Fibroblast of gingiva (primary cell): ENCODE measurements at places on chromosomes 4 and X.
A peak's percentile ranks its signal among the peaks of the same experiment; 100 is the strongest.

DNA sequence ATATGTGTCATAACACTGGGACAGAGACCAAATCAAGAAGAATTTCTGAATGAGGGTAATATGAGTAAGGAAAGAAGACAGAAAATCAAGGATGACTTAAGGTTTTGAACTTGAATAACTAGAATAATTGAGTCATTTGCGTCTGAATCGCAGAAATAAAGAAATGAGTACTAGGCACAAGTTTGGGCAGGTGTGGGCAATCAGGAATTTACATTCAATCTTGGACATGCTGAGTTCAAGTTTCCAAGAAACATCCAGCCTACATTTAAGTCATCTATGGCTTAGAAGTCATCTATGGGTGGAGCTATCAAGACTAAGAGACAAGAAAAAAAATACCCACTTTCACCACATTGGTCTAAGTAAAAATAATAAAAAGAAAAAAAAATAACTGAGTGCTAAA, 30.4 kb upstream of the WDR44 start:
- DNase-seq = no peak

DNA sequence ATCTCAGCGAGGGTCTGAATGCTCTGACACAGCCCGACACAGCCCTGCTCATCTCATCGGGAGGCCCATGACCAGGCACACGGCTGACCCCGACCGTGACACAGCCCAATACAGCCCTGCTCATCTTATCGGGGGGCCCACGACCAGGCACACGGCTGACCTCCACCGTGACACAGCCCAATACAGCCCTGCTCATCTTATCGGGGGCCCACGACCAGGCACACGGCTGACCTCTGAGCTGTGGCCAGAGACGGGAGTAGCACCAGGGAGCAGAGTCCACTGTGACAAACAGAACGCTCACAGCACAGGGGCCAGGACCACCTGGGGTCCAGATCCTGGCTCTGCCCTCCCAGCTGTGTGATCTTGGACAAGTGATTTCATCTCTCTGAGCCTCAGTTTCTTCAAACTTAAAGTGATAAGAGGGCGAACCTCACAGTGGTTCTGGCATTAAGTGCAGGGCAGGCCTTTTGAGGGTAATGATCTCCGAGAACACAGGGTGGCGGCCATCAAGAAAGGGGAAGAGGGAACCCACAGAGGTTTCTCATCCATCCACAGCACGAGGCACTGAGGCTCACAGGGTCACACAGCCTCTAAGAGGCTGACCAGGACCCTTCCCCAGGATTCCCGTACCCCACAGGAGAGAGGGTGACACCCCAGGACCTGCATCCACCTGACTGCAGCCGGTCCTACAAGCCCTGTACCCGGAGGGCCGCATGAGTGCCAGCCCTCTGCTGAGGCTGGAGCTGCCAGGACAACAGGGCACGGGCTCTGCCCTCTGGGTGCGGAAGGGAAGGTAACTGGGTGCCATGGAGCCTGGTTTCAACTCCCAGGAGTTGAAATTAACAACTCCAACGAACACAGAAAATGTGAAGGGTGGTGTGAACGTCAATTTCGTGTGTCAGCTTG, 60.1 kb downstream of the WFS1 start:
- DNase-seq = no peak

- DNase-seq = peak; percentile 9
Observed at GRCh38 chr4:80475798-80476197, 140.3 kb downstream of the CFAP299 start.

DNA sequence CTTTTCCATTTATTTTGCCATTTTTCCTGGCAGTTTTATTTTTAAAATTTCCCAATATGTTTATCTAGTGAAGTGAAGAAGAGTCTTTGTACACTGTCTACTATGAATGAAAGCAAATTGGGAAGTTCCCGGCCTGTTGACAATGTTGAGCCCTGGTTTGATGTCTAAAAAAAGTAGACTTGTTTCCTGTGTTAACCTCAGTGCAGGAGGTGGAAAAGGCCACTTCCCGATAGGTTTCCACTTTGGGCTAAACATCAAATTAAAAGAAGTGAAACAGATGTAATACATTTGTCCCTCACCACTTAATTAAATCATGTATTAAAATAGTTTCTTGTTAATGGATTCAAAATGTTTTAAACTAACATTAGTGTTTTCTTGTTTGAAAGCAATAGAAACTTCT, 30.0 kb downstream of the BBS12 start:
- no peak for DNase-seq

DNA sequence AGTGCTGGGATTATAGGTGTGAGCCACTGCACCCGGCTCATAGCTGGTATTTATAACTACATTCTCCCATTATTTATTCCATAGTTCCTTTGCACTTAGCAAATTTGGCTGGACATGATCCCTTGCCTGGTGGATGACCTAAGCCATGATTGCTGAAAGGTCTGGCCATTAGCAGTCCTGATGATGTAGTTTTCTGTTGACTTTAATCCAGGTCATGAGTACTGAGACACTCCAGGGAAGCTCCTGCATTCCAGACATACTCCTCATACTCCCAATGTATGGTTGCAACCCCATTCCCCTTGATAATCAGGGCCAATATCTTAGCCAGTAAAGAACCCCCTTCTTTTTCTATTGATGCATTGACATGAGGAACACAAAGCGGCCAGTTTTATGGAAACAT, 24.4 kb upstream of the MGST2 start:
- peak; percentile 13 for DNase-seq
